Glomerular endothelial cell (primary cell): ENCODE measurements at places on chromosomes 5 and 9. TPM values are rescaled to one million over a fixed set of nuclear protein-coding genes. Genes with fewer than 3 reads are reported as not detected.

Gene SPINK4
- total RNA-seq, result not detected in 2 replicates

Gene MYMK
- not detected in 2 replicates for total RNA-seq

Gene EQTN
- not detected in 2 replicates for total RNA-seq

Gene ERCC6L2
- 42.5 and 43.0 TPM in 2 replicates for total RNA-seq

Gene CLIC3
- total RNA-seq, result 0.29 and 2.3 TPM in 2 replicates

Gene CDC42SE2
- 19.1 and 26.0 TPM in 2 replicates for total RNA-seq

Gene PCDHB7
- 1.6 and 2.4 TPM in 2 replicates for total RNA-seq

Gene SHOC1
- 0.06 TPM in 1 of 2 replicates, not detected in the other for total RNA-seq

Gene IFT74
- 6.9 and 9.2 TPM in 2 replicates for total RNA-seq

Gene ECM2
- total RNA-seq, result not detected in 2 replicates

Gene C1QTNF3
- 3.5 and 10.5 TPM in 2 replicates for total RNA-seq

Gene PCDHGB2
- 3.8 and 4.7 TPM in 2 replicates for total RNA-seq

Gene DNAH5
- total RNA-seq, result 2.0 and 6.6 TPM in 2 replicates

Gene ANKRD34B
- 0.05 and 0.06 TPM in 2 replicates for total RNA-seq

Gene PTGS1
- 1.1 and 4.2 TPM in 2 replicates for total RNA-seq

Gene RLN1
- total RNA-seq, result not detected in 2 replicates

Gene AIF1L
- 3.1 and 6.4 TPM in 2 replicates for total RNA-seq

Gene WDR38
- not detected in 2 replicates for total RNA-seq

Gene OR1L4
- not detected in 2 replicates for total RNA-seq

Gene ELOVL7
- total RNA-seq, result 0.73 TPM in 1 of 2 replicates, not detected in the other

Gene TAL2
- total RNA-seq, result not detected in 2 replicates

Gene PCDHA9
- total RNA-seq, result 0.06 and 0.19 TPM in 2 replicates

Gene PTGER4
- 31.3 and 55.1 TPM in 2 replicates for total RNA-seq

Gene NACC2
- 34.2 and 41.5 TPM in 2 replicates for total RNA-seq

Gene RXRA
- 19.2 and 29.2 TPM in 2 replicates for total RNA-seq

Gene STK32A
- total RNA-seq, result not detected in 2 replicates

Gene OSMR
- 22.8 and 37.3 TPM in 2 replicates for total RNA-seq

Gene SH3GL2
- total RNA-seq, result 3.6 TPM in 1 of 2 replicates, not detected in the other

Gene FSTL4
- 0.18 TPM in 1 of 2 replicates, not detected in the other for total RNA-seq

Gene ZNG1C
- total RNA-seq, result 16.7 and 21.6 TPM in 2 replicates

Gene SRD5A1
- 23.8 and 33.7 TPM in 2 replicates for total RNA-seq

Gene ACOT12
- not detected in 2 replicates for total RNA-seq

Gene BARX1
- total RNA-seq, result not detected in 2 replicates

Gene PDE6A
- not detected in 2 replicates for total RNA-seq

Gene FAM169A
- total RNA-seq, result 0.99 and 1.3 TPM in 2 replicates

Gene GMCL2
- total RNA-seq, result not detected in 2 replicates

Gene LCN9
- total RNA-seq, result not detected in 2 replicates

Gene JAKMIP2
- total RNA-seq, result 0.29 and 0.44 TPM in 2 replicates

Gene ENTREP1
- total RNA-seq, result 5.7 and 11.8 TPM in 2 replicates

Gene COL15A1
- 1.5 and 5.8 TPM in 2 replicates for total RNA-seq

Gene TAF11L2
- total RNA-seq, result not detected in 2 replicates

Gene PDLIM7
- 341 and 346 TPM in 2 replicates for total RNA-seq

Gene CTXN3
- not detected in 2 replicates for total RNA-seq

Gene TMEM215
- not detected in 2 replicates for total RNA-seq

Gene LCN15
- total RNA-seq, result 0.29 TPM in 1 of 2 replicates, not detected in the other

Gene SPATA9
- total RNA-seq, result not detected in 2 replicates

Gene LCN12
- not detected in 2 replicates for total RNA-seq

Gene SPINK6
- not detected in 2 replicates for total RNA-seq

Gene IFNB1
- not detected in 2 replicates for total RNA-seq

Gene CA9
- 0.15 TPM in 1 of 2 replicates, not detected in the other for total RNA-seq

Gene GTF2H2
- total RNA-seq, result 0.53 and 8.2 TPM in 2 replicates
